ENCODE measurements at places on chromosomes 5 and 9.

GRCh38 chr5:6365142-6365976 is 13.0 kb downstream of the MED10 start:
- no peak for DNase-seq

- no peak for DNase-seq
Observed at GRCh38 chr5:41871852-41872251, 1.6 kb upstream of the OXCT1 start.

DNA sequence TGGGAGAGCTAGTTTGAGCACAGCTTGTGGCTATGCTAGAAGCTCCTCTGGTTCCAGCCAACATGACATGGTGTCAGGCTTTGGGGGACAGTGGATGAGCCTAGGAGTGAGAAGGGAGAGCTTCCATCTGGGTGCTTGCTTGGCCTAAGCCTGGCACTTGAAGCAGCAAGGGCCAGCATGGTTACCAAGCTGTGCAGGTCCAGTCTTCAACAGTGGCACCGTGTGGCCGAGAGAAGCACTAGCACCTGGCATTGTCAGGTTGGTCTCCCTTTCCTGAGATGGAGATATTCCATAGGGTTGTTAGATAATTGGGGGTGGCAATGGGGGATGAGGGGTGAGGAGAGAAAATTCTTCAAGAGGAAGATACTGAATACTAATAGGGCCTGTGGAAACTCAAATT is 261.9 kb downstream of the PBX3 start:
- DNase-seq: no peak

DNA sequence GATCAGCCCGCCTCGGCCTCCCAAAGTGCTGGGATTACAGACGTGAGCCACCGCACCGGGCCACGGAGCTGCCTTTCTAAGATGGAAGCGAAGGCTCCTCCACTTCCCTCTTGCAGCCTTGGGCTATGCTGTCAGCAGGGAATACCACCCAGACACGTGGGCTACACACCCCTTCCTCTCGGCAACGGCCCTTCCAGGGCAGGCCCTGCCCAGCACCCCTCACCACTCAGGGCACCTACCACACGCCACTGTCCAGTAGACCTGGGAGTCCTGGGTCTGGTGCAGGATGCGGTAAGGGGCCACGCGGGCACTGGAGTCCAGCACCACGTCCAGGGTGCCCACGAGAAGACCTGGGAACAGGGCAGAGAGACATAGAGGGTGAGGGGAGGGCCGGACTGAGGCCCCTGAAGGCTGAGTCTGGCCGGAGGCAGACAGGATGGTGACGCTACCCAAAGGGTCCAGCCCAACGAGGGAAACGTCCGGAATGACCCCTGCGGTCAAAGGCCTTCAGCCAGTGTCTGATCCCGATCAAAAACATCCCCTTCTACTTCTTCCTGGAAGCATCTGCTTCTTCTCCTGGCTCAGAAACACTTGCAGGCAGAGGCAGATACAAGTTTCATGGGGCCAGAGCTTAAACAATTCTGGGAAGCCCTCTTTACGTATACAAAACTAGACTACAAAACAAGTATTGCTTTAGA is 3.1 kb downstream of the TBC1D9B start:
- no peak for DNase-seq

DNA sequence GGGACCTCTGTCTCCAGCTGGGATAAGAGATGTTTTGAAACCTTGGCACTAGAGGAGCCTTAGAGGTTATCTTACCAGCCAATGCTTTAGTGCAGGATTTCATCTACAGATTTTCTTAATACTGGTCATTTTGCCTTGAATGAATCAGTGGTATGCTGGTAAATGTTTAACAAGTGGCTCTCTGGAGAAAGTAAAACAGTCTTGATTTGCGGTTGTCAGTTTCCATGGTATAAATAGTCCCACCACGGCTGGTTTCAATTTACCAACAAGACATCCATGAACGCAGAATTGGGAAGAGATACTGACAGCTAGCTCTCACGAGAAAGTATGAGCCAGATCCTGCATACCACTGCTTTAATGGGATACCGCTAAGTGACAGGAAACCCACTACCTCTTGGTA is 56.7 kb upstream of the CXCL14 start:
- no peak for DNase-seq

DNA sequence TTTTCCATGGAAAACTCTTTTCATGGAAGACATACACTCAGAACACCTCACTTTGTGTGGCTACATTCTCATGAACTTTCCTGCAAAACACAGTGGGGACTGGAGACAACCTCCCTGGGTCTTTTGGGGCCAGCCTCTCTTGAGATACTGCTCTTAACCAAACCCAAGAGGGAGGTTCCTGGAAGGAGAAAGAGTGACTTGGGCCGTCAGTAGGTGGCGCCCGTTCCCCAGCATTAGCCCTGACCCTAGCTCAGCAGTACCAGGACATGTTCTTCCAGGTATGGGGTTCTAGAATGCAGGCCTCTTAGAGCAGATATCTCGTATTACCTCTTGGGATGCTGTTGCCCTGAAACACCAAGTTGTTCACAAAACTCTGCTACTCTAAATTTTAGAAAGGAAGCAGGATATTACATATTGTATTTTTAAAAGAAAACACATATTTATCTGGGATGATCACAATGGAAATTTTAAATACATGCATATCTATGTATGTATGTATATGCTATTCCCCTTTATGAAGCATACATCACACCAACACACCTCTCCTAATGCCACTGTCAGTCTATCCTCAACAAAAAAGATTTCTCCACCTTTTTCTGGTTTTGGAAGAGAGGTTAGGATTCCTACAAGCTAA is 15.8 kb upstream of the GLIS3 start:
- DNase-seq: peak; percentile 68

DNA sequence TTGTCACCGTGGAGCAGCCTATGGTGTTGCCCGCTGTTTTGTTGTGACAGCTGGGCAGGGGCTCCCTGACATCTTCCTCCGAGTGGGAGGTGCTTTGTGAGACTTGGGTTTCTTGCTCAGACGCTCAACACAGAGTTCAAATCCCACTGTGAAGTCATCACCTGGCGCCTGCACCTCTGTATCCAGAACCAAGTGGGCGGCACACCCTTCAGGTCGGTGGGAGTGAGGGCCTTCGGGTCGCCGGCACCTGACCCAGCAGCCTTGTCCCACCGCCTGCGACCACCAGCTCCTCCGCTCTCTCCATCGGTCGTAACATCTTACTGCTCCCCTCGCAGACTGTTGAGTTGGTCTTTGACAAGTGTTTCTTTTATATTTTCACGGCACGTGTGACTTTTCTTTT is 37.6 kb upstream of the EXOC3 start:
- DNase-seq: no peak

GRCh38 chr5:164431634-164432304 is 926.4 kb downstream of the MAT2B start:
- DNase-seq: no peak

- DNase-seq: no peak
Observed at GRCh38 chr9:105413525-105413924, 34.3 kb upstream of the FSD1L start.

GRCh38 chr5:62780230-62780629 is 201.6 kb downstream of the LRRC70 start:
- no peak for DNase-seq

- no peak for DNase-seq
Observed at GRCh38 chr5:56827049-56827448, 11.7 kb downstream of the MAP3K1 start.

DNA sequence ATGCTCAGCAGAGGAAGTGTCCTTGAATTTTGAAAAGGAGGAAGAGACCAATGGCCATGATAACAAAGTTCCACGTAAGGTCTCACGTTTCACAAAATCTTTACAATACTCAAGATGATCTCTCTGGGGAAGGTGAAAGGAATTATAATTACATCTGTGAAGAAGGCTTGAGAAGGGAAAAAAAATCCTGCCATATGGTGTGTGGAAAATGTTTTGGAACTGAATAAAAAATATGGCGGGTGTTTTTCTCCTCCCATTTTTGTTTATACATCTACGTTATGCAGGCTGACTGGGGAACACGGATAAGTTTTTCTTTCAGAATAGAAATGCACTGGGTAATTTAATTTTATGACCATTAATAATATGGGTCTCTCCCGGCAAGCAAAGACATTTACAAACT is 425.6 kb upstream of the BRINP1 start:
- no peak for DNase-seq

GRCh38 chr9:96487949-96488348 is 38.0 kb downstream of the HABP4 start:
- no peak for DNase-seq

- DNase-seq: no peak
Observed at GRCh38 chr5:147629196-147629595, 119.3 kb upstream of the DPYSL3 start.

- DNase-seq: no peak
Observed at GRCh38 chr5:6394429-6395101, 16.2 kb upstream of the MED10 start.

DNA sequence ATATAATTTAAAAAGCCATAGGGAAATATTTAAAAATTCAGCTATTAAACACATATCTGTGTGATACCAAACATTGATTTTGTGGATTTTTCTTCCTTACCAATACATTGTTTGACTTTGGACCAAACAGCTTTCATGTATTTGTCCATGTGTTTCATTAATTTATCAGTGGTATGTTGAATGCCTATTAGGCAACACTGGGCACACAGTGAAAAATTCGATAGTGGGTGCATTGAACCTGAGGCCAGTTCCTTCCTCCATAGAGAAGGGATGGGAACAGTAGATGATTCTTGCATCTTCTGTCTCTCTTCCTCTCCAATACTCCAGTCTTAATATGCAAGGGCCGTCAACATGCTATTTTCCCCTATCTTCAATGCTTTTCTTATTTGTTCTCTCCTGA is 110.2 kb upstream of the NR3C1 start:
- no peak for DNase-seq

DNA sequence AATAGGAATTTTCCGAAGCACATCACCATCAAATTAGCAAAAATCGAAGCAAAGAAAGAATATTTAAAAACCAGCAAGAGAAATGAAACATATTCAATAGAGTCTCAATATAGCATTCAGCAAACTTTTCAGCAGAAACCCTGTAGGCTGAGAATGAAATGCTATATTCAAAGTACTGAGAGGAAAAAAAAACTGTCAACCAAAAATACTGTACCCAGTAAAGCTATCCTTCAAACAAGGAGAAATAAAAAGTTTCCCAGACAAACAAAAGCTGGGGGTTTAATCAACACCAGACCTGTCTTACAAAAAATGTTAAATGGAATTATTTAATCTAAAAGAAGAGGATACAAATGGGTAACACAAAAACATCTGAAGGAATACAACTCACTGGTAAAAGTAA is 116.0 kb downstream of the TRPM3 start:
- DNase-seq: no peak

- no peak for DNase-seq
Observed at GRCh38 chr5:124908581-124909451, 162.4 kb upstream of the ZNF608 start.

- DNase-seq: no peak
Observed at GRCh38 chr5:1058988-1059883, 50.6 kb downstream of the NKD2 start.

GRCh38 chr5:176553260-176554085 is 4.3 kb downstream of the CDHR2 start:
- no peak for DNase-seq

DNA sequence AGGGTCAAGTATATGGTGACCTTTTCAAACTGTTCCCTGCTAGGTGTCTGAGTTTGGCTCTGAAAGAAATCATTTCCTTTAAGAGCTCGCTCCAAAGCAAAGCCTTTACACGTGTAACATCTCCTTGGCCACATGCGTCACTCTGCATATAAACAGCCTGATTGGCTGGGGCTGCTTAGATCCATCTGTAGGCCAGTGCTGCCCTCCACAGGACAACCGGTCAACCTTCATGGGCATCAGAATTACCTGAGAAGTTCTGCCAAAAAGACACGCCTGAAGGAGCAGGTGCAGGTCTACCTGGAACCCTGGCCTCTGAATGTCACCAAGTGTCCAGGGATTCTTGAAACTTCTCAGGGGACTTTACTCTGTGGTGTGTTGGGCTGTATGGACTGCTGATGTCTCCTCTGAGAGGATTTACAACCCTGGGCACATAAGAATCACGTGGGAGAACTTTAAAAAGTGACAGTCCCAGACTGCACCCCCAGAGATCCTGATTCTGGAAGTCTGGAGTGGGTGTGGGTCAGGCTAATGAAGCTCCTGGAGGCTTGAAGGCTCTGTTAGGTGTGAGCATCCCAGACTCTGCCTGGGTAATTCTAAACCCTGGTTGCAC is 497.6 kb downstream of the GADD45G start:
- peak; percentile 76 for DNase-seq

DNA sequence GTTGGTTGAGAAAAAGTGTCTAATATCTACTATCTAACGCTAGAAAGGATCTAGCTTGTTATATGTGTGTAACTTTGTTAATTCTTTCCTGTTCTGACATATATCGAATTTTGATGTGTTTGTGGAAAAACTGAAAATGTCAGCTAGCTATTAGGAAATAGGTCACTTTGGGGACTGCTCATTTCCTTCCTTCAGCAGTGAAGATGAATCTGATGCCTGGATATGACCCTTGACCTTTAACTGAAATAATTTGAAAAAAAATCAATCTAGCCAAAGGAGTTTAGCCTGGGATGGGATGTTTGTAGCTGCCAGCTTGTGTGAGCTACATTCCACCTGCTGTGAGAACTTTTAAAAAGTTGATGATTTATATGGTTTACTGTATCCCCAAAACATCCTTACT is 66.8 kb downstream of the CD180 start:
- no peak for DNase-seq

DNA sequence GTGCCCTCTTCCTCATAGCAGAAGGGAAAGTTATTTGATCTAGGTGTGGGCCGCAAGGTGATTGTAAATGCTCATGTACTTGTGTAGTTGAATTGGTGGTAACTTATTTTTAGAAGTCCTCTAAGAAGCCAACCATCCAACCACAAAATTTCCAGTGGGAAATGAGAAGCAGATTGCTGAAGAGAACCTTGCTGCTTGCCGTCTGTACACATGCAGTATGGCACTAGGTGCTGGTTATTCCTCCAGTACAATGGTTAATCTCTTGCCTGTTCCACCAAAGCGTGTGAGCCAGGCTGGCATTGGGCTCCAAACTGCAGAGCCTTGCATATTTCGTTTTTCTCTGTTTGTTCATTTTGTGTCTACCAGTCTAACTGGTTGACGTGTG is 28.0 kb downstream of the PIP5K1B start:
- no peak for DNase-seq
